ENCODE measurements at places on chromosomes 6 and 20.

DNA sequence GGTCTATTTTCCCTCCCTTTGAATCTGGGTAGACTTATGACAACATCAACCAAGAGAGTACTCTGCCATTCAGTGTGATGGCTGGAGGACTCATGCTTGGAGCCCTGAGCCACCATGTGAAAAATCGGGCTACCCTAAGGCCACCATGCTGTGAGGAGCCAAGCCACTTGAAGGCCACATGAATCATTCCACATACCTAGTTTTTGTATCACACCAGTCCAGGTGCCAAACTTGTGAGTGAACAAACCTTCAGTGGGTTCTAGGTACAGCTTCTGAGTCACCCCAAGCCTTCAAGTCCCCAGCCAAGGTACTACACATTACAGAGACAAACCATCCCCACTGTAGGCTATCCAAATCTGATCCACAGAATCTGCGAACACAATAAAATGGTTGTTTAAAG is 37.4 kb upstream of the E2F3 start:
- no peak for DNase-seq

DNA sequence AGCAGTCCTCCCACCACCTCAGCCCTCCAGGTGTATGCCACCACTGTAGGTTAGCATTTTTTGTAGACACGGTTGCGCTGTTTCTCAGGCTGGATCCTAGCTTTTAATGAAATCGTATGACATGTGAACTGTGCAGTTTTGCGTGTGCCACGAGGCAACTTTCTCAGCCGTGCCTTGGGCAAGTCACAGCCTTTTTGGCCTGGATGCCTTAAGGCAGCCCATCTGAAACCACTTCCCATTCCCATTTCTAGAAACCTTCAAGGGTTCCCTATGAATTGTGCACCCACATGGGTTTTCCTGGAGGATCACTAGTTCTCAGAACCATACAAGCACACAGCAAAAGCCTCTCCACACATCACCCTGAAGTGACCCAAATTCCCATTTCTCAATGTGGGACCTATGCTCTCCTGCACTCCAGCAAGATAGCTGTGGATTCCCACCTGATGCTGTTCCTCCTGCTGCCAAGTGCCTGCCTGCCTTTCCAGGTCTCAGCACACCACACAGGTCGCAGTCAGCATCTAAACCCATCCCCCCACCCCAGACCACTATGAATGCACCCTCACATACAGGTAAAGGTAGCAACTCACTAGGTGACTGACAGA is 28.9 kb downstream of the SNX5 start:
- no peak for DNase-seq

- no peak for DNase-seq
Observed at GRCh38 chr20:25538838-25539665, 46.3 kb downstream of the NINL start.

GRCh38 chr20:4956200-4956810 is 45.0 kb downstream of the SLC23A2 start:
- no peak for DNase-seq

DNA sequence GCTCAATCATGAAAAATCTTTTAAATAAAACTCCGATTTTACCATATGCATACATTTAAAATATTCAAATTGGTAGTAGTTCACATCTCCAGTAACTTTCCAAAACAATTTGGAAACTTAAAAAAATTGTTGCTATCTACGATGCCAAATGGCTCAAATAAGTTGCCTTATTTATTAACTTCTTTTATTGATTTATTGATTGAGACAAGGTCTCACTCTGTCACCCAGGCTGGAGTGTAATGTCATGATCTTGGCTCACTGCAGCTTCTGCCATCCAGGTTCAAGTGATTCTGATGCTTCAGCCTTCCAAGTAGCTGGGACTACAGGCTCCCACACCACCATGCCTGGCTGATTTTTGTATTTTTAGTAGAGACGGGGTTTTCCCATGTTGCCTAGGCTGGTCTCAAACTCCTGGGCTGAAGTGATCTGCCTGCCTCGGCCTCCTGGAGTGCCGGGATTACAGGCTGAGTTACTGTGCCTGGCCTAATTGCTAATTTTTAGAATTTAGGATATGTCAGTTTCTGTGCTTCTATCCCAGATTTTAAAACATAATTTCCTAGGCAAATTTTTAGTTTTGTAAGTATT is 12.9 kb downstream of the NKX2-4 start:
- no peak for DNase-seq

- no peak for DNase-seq
Observed at GRCh38 chr20:62607366-62608217, 34.7 kb upstream of the SLCO4A1 start.

DNA sequence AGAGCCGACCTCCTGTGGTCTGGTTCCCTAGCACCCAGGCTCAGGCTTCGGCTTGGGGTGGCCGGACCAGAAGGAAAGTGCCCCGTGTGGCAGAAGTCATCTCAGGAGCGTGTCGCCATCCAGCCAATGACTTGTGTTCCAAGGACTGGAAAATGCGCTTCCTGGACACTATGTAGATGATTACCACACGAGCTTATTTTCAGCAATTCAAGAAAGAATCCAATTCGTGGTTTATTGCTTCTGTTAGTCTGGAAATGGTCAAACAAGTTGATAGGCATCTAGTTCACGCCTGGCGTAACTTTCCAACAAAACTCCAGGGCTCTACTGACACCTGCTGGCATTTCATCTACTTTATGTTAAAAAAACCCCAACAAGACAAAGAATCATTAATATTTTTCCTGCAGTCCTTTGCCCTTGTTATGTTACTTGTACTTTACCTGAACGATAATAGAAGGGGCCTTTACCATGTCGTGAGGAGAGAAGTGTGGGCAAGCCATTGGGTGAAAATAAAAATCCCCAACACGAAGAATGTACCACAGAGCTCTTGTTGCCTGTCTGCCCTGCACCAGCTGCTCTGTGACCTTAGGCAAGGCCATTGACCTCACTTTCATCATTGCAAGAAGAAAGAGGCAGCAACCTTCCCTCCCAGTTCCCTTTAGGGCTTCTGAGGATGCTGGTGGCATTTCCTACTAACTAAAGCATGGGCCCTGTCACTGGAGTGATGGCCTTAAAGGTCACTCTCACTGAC is 154.7 kb upstream of the LAMP5 start:
- DNase-seq = peak; percentile 11

GRCh38 chr20:59148701-59149493 is 14.7 kb upstream of the ZNF831 start:
- DNase-seq = no peak
